ENCODE measurements at places on chromosomes 2 and 18.

- DNase-seq: no peak
Observed at GRCh38 chr2:102843764-102844443, 82.1 kb downstream of the TMEM182 start.

DNA sequence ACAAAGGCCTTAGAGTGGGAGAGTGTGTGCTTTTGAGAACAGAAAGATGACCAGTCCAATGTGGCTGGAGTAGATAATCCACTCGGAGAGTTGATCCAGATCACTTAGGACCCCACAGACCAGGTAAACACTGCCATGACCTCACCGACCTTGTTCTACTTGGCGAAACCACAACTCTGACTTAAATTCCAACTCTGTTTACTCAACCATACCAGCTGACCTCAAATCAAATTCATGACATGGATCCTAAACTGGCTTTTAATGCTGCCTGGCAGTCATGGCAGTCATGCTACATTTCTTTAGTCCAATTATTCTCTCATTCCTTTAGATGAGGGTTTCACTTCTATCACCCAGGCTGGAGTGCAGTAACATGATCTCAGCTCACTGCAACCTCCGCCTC lies 347.1 kb upstream of the FAM98A start:
- no peak for DNase-seq

DNA sequence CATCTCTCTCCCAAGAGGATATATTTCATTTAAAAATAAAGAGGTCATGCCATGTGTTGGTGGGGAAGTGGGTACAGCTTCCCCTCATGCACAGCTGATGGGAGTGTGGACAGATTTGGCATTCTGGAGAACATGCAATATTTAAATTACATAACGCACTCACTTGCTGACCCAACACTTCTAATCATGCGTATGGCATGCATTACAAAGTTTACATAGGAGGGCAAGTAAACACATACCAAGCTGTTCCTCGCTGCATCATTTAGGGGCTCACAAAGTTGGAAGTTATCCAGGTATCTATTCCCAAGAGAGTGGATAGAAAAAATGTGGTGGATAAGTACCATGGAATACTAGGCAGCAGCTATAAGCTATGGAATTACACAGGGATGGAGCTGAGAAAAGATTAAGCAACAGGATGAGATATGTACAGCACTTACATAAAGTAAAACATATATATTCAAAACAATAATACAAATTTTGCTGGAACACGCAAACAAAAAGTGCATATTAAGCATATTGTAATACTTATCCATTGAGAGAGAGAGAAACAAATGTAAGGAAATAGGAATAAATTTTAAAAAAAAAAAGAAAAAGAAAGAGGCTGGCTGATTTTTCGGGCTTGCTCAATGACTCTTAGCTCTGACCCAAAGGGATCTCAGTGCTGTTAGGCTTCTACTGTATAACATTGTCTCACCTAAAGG lies 11.0 kb downstream of the CYP1B1 start:
- no peak for DNase-seq

- DNase-seq: no peak
Observed at GRCh38 chr18:31205273-31205672, 42.6 kb upstream of the DSC1 start.

DNA sequence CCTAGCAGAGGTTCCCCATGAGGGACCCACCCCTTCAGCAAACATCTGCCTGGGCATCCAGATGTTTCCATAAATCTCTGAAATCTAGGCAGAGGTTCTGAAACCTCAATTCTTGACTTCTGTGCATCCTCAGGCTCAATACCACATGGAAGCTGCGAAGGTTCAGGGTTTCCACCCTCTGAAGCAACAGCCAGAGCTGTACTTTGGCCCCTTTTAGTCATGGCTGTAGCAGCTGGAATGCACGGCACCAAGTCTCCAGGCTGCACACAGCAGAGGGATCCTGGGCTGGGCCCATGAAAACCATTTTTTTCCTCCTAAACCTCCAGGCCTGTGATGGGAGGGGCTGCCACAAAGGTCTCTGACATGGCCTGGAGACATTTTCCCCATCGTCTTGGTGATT lies 93.0 kb upstream of the FIGN start:
- no peak for DNase-seq

GRCh38 chr18:1018181-1018681 lies 113.6 kb downstream of the ADCYAP1 start:
- DNase-seq: no peak
